ENCODE measurements at places on chromosomes 5 and 9.

DNA sequence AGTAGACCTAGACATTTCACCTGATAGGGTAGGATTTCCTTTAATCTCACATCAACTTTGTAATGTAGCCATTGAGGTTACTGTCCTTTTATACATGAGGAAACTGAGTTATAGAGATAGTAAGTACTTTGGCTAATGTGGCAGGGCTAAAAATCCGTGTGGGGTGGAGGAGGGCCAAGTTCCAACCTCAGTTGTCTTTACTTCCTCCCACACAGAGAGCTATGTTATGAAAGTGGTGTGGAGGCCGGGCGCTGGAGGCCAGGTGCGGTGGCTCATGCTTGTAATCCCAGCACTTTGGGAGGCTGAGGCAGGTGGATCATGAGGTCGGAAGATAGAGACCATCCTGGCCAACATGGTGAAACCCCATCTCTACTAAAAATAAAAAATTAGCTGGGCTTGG is 173.3 kb downstream of the PALM2AKAP2 start:
- no peak for DNase-seq

GRCh38 chr5:36373527-36374086 is 71.9 kb upstream of the RANBP3L start:
- no peak for DNase-seq

- DNase-seq, result no peak
Measured at GRCh38 chr5:76744632-76745031, 28.7 kb downstream of the F2R start.

- DNase-seq, result no peak
Measured at GRCh38 chr5:6311568-6312501, 66.5 kb downstream of the MED10 start.

DNA sequence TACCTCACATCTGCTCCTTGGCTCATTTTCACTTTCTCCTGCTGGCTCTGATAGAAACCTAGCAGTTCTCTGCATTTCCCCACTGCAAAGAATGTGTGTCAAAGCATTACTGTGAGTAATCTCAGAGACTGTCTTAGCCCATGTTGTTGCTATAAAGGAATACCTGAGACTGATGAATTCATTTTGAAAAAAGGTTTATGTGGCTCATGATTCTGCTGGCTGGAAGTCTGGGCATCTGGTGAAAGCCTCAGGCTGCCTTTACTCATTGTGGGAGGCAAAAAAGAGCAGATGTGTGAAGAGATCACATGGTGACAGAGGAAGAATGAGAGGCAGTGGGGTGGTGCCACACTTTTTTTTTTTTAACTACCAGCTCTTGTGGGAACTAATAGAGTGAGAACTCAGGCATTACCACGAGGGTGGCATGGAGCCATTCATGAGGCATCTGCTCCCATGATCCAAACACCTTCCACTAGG is 191.6 kb upstream of the CTNND2 start:
- no peak for DNase-seq

GRCh38 chr9:71105192-71105591 is 16.2 kb downstream of the TRPM3 start:
- DNase-seq, result no peak

- DNase-seq, result no peak
Measured at GRCh38 chr5:121691478-121691877, 160.2 kb upstream of the FTMT start.

- DNase-seq, result no peak
Measured at GRCh38 chr9:121331992-121332685, 37.9 kb downstream of the STOM start.

- no peak for DNase-seq
Measured at GRCh38 chr9:122572456-122572855, 10.7 kb downstream of the OR1L8 start.

DNA sequence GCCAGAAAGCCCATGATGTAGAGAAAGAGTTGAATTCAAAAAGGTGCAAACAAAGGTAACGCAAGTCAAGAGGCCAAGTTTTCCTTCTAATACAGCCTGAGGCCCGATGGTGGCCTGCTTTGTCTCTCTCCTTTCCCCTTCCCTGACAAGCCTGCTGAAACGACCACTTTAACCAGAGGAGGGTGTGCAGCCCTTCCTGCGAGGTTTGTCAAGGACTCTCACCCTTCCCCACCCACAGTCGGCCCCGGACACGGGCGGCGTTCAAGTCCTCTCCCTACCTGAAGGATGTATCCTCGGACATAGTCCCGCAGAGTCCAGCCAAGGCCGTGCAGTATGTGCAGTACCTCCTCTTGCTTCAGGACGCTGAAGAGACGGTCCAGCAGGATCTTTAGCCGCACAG is 318.2 kb downstream of the BNC2 start:
- no peak for DNase-seq

GRCh38 chr5:156019571-156020180 is 307.3 kb upstream of the SGCD start:
- DNase-seq, result no peak

DNA sequence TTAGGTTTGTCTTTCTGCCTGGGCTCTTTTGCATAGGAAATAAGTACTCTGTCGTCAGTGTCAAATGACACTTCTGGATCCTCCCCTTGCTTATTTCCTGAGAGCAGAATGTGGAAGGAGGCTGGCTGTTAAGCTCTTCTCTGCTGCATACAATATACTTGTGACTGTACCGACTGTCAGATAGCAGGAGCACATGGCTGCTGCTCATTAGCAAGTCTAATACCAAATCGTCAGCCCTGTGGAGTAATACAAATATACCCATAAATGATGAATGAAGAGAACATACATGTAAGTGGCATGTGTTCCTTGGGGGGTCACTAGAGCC is at the start of gene GPR151:
GPR151 (minus strand) TSS at position 40 of the 325 bp plus-strand sequence. CDS start 77 bp downstream, outside the sequence.
- DNase-seq, result no peak

GRCh38 chr5:134111741-134112647 is 2.5 kb upstream of the TCF7 start:
- DNase-seq, result no peak

- no peak for DNase-seq
Measured at GRCh38 chr9:93508207-93508606, 54.8 kb upstream of the FAM120AOS start.

- DNase-seq, result no peak
Measured at GRCh38 chr5:54230936-54231685, 79.3 kb downstream of the ARL15 start.

DNA sequence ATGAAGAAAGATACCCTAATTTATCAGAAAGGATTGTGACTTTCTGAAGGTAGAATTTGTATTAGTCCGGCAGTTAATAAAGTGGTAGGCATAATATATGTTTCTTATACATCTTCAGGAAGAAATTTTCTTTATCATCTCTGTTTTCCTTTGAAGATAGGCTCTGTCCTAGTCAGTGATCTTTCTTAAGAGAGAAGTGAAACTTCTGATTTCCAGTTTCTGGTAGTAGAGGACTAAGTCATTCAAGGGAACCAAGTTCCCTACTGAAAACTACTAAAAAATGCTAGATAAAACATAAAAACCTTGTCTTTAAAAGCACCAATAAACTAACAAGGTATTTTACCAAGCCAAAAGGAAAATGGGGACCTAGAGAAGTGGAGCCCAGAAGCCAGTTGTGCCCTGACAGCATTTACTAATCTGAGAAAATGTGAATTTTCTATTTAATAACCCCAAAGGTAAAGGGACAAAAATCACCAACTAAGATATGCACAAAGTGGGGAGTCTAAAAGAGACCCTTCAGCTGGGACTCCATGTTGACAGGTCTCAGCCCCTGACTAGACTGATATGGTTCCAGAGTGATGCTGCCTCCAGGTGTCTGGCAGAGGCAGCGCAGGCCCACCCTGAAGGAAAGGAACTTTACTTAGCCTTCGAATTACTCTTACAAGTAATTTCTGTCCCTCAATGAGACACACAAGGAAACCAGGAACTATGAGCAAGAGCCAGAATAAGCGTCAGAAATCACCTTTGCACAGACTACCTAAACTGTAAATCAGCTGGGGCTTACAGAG is 72.7 kb downstream of the FAM78A start:
- DNase-seq, result no peak

DNA sequence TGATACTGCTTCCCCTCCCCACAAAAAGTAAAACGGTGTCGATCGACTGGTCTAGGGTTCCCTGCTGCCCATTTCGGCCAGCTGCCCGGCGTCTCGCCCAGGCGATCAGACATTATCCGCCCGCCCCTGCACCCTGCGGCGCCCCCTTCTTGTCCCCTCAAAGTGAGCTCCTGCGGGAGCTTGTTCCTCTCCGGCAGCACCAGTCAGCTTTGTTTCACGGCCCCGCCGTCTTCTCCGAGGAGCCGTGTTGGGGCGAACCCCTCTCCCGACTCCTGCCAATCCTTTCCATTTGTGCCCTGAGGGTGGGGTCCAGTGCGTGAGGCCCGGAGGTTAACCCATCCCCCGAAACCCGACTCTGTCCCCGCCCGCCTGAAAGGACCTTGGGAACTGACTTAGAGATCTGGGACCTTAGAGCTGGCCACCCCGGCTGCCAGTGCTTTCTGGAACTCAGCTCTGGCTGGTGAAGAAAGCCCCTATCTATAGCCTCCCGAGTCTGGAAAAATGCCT is 518 bp downstream of the UBE2B start:
- no peak for DNase-seq

DNA sequence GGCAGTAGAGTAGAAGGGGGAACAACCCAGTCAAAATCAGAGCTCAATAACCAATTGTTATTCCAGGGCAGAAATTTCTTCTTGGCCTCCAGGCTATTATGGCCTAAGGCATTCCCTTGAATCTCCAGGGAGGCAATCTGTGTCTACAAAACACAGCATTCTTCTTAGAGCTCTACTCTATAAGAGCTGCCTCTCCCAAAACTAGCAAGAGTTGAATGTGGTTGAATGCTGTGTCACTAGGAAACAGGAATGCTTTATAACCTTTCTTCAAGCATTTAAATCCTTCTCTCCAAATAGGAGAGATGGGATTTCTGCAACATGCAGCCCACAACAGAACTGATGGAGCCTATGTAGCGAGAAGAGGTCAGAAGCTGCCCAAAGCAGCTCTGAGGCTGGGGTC is 97.1 kb upstream of the APC start:
- no peak for DNase-seq

DNA sequence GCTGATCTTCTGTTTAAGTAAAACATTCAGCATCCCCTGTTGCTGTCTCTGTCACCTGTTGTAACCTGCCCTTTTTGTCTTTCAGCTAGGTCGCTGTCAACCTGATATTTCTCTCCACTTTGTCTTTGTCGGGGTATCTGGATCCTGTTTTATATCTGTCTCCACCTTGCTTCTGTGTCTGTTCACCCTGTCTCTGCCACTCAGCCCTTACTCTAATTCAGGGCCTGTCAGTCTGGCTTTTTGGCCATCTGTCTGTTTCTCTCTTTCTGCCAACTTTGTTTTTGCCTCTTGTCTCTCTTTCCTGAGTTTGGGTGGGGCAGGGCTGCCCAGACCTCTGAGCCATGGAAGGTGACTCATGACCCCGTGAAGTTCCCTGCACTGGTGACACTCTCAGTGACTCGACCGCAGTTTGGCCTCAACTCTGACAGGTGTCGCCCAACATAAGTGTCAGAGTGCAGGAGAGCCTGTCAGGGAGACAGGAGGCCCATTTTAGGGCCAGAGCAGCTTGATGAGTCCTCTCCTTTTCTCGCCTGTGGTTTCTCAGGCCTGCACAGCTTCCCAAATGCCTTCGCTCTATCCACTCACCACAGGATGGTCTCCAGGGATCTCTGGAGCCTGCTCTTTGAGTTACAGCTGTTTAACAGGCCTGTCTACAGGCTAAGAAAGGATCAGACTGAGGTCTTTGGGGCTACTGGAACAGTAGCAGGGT is 868 bp downstream of the ZBTB43 start:
- DNase-seq, result no peak

DNA sequence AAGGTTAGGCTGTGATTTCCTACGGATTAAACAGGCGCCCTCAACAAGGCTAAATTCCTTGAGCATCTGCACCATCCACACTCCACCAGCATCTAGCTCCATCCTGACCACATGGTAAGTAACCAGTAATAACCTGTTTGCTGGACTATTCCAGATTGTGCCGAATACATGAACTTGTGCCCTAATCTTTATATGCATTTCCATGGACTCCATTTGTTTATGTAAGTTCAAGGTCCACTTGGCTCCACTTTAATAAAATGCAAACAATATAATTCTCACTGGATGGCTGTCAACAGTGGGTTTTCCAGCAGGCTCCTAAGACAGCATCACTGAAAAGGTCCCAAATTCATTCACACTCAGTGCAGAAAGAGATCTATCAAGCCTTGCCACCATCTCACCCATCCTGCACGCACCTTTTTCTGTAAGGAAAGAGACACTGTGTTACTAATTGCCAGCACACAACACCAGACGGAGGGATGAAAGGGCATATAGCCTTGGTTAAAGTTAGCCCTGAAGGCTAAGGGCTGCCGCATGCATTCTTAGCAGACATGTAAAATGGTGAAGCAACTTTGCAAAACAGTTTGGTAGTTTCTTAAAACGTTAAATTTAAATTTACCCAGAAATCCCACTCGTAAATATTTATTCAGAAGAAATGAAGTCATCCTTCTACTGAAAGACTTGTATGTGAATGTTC is 88.7 kb downstream of the GLIS3 start:
- DNase-seq, result no peak

DNA sequence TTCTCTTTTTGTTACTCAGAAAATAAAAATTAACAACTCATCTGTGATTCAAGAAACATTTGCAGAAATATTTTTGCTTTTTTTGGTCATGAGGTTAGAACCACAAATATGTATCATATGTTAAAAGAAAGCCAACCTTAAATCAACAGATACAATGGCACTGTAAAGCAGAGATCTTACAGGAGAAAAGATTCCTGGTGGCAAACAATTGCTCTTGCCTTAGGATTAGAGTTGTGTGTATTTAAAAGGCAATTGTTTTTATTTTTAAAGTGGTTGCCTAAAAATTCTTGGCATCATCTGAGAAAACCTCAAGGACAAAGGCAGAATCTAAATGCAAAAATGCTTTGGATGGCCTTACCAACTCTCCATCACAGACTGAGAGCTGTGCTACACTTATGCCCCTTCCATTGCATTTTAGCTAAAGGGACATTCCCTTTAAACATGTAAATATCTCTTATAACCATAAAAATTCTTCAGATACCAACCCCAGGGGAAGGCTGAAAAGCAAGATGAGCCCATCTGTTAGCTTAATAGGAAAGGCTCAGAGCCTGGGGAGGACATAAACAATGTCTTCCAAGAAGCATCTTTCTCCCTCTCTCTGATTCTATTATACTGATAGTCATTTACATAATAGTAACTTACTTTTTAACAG is 100.4 kb downstream of the FAM114A2 start:
- no peak for DNase-seq

GRCh38 chr5:180825768-180826525 is 23.3 kb upstream of the MGAT1 start:
- no peak for DNase-seq

- no peak for DNase-seq
Measured at GRCh38 chr5:124910354-124911016, 164.0 kb upstream of the ZNF608 start.

GRCh38 chr9:35611230-35611797 is 6.3 kb downstream of the TESK1 start:
- DNase-seq, result no peak

GRCh38 chr5:76280494-76280893 is 122.6 kb upstream of the IQGAP2 start:
- no peak for DNase-seq

All from cortex of kidney (tissue), 1 donor.